ENCODE measurements at places on chromosomes 11 and 22.

DNA sequence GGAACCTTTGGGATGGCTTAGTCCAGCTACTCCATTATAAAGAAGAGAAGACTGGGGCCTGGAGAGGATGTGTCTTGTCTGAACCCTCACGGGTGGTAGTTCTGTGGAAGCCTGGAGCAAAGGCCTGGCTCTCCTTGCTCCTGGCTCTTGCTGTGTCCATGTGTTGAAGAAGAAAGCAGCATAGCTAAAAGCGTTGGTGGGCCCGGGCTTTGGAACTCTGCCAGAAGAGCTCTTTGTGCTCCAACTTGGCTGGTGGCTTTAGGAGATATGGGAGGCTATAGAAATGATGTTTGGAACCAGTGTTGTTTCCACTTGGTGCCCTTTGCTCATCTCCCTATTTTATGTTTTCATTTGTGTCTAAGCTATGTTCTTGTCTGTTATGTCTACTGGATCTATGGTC is 131.1 kb downstream of the DBX1 start:
- DNase-seq, result no peak

GRCh38 chr11:16373768-16374167 is 17.4 kb upstream of the SOX6 start:
- no peak for DNase-seq

- DNase-seq, result no peak
These were observed 118.3 kb downstream of the CYP2R1 start for GRCh38 chr11:14773755-14774154.

DNA sequence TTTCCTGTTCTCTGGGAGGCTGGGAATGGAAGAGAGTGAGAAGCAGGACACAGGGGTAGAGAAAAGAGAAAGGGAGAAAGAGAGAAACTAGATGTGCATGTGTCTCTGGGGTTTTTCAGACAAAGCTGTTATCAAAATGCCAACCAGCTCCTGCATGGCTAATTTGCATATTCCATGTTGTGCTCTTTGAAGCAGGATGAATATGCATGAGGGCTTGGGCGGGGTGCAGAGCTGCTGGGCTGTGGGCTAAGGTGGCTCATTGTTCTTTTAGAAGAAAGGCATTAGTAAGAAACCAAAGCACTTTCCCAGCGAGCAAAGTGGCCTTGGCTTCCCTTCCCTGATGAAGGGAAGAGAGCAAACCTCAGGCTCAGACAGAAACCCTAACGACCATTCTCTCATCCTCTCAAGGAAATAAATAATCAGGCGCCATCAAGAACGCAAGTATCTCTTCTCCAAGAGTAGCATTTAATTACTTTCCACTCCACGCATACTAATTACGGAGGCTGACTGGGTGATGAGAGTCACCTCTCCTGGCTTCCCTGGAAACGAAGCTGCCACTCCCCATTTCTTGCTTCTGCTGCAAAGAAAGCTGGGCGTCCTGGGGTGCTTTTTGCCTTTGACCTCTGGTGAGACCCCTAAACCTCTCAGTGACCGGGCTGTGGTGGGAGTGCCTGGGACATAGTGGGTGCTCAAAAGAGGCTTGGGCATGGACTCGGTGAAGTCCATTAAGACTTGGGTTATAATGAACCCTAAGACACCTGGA is 54.2 kb downstream of the FEZ1 start:
- no peak for DNase-seq

DNA sequence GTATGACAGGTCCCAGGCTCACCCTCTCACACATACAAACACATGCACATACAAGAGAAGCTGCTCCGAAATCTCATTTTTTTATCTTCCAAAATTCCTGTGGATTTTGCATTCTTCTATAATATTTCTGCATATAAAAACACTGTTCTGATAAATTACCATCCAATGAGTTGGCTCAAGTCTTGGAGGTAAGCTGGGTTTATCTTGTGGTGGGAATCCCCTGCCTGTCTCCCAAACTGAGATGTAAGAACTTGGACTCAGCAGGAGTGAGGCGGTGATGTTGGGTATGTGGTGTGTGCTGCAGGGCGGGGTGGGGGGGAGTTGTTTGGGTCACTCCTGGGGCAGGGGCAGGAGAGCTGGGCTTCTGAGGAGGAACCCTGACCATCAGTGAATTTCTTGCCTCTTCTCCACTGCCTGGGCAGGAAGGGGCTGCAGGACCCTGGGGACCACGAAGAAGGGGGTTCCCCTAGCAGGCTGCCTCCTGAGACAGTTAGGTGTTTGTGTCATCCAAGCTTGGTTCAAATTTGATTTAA is 6.8 kb upstream of the P2RY6 start:
- no peak for DNase-seq

Data from A172 (cell line).